Transverse colon (tissue), 4 donors: ENCODE measurements at places on chromosomes 5 and 9.

DNA sequence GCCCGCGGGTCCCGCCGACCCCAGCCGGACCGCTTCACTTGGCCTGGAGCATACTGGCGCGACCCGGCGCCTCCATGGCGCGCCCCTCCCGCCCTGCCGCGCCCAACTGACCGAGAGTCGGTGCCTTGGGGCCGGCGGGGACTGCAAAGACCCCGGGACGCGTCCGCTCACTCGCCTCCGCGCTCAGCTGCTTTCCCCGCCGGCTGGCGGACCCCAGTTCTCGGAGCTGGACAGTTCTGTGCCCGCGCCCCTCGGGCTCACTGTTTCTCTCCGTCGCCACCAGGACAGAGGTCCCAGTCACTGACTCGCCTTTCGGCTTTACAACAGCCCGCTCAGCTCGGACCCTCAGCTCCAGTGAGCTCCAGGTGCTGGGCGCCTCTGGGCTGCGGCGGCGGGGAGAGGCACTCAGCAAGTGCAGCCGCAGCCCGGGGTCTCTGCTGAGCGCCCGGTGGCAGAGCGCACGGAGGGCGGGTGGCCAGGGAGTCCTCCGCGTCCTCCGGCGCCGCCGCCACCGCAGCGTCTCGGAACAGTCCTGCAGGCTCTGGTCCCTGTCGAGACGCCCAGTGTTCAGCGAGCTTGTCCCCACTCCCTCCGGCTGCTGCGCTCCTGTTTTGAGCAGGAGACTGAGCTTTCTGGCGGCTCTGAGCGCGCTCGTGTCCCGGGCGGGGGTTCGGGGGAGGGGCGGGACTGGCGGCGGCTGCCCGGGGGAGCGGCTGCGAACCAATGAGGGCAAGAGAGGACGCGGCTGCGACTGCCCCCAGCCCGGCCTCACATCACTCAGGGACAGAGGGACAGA is at the start of gene SMIM32:
Gene SMIM32 (minus strand): TSS at position 637 of the 796 bp plus-strand sequence. CDS start 638 bp downstream, outside the sequence.
- DNase-seq, result peak; percentile 66

GRCh38 chr9:98905015-98905414 is 38.7 kb upstream of the COL15A1 start:
- no peak for DNase-seq

DNA sequence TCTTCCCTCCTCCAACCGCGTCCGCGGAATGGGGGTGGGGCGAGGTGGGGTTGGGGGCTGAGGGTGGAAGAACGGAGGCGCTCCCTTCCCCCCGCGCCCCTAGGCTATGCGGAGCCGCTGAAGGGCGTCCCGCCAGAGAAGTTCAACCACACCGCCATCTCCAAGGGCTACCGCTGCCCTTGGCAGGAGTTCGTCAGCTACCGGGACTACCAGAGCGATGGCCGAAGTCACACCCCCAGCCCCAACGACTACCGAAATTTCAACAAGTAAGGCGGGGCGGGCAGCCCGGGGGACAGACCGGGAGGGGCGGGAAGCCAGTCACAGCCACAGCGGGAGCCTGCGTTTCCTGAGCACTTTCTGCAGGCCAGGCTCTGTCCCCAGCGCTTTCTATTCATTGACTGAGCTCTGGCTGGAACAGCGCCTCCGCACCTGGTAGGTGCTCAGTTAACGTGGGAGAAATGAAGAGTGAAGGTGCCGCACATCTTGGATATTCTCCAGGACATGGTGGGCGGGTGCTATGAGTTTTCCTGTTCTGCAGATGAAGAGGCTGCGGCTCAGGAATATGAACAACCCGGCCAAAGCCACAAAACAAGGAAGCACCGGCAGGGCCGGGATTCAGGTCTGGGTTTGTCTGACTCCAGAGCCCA is 11.3 kb downstream of the MYOZ3 start:
- no peak for DNase-seq

- peak; percentile 32 for DNase-seq
Observed at GRCh38 chr5:59745415-59745863, 148.1 kb downstream of the PDE4D start.

DNA sequence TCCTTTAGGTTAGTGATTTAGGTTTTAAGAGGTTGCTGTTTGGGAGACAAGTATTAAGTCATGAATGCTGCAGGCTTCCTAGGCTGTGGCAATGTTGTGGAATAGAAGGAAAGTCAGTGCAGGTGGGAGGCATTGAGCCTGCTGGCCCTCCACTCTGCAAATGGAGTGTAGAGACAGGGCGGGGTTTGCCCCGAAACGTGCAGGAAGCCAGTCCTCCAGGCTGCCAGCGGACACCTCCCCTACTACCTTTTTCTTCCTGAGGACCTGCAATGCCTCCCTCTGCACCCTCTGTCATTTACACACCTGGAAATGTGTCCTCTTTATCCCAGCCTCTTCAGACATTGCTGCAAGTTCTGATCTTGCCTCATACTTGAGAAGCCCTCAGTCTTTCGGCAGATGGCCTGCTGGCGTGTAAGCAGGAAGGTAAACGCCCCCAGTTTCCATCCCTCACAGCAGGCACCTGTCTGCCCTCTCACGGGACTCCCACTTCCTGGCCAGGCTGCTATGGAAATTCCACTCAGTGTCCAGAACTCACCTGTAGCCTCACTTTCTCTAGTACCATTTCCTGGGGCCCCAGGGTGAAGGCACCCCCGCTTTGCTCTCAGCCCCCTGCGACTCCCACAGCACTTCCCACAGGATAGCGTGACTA is 81.6 kb upstream of the BOD1 start:
- DNase-seq, result peak; percentile 29
